ENCODE measurements at places on chromosomes 5 and 9. TPM values are rescaled to one million over a fixed set of nuclear protein-coding genes. Genes with fewer than 3 reads are reported as not detected.

The F2RL2 gene
- 0.78 TPM for total RNA-seq

The IFNK gene
- not detected for total RNA-seq

The NRG2 gene
- 1.1 TPM for total RNA-seq

The PCA3 gene
- under 0.01 TPM for total RNA-seq

The DMAC1 gene
- total RNA-seq, result 9.9 TPM

The TMEM232 gene
- 5.1 TPM for total RNA-seq

The DRD1 gene
- not detected for total RNA-seq

The TMEM215 gene
- not detected for total RNA-seq

The TSC1 gene
- 51.4 TPM for total RNA-seq

The EIF4EBP3 gene
- 2.6 TPM for total RNA-seq

The CMBL gene
- 10.3 TPM for total RNA-seq

The C9orf152 gene
- not detected for total RNA-seq

The PTGDS gene
- total RNA-seq, result 4.8 TPM

The LHX3 gene
- total RNA-seq, result not detected

The ZMYND19 gene
- total RNA-seq, result 29.1 TPM

The SPAAR gene
- 0.20 TPM for total RNA-seq

The AGXT2 gene
- not detected for total RNA-seq

The ADAM19 gene
- total RNA-seq, result 2.9 TPM

The OR13C9 gene
- not detected for total RNA-seq

The NSUN2 gene
- total RNA-seq, result 54.2 TPM

The CCNI2 gene
- total RNA-seq, result not detected

The CDKN2A gene
- total RNA-seq, result 24.0 TPM

The FIBCD1 gene
- total RNA-seq, result 1.8 TPM

The ADAMTS13 gene
- total RNA-seq, result 1.2 TPM

The AGPAT2 gene
- 39.7 TPM for total RNA-seq

The ITGA2 gene
- 31.7 TPM for total RNA-seq

The CCDC192 gene
- total RNA-seq, result not detected

The DNM1 gene
- total RNA-seq, result 45.6 TPM

The PRSS3 gene
- 5.1 TPM for total RNA-seq

The GARIN3 gene
- not detected for total RNA-seq

All from subcutaneous preadipocyte (primary cell).